ENCODE measurements at places on chromosomes 1 and 21.

DNA sequence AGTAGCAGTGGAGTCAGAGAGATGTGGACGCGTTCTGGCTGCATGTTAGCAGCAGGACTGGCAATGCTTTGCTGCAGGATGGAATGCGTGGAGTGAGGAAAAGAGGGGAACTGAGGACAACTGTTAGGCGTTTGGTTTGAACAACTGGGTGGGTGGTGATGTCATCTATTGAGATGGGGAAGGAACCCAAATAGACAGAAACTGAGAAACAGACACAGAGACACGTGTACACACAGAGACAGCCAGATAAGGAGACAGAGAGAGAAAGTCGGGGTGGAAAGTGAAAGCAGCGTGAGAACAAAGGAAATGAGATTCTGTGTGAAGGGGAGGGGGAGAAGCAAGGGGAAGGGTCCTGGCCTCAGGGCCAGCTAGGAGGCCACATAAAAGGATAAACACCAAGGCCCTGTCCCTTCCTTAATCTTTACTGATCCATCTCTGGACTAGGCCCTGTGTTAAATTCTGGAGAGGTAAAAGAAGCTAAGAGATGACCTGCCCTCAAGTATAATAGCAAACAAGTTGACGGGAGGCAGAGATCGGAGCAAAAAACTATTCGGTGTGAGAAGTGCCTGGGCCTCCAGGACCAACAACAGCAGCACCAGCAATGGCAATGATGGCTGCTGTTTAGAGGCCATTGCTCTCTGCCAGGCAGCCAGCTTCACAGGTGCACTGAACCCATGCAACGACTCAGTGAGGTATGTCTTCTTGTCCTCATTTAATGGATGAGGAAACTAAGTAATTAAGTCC, 31.6 kb downstream of the VWA5B1 start:
- DNase-seq = no peak

GRCh38 chr1:71147637-71148360, 67.0 kb upstream of the ZRANB2 start:
- no peak for DNase-seq

GRCh38 chr1:63813829-63814277, 40.0 kb downstream of the ROR1 start:
- DNase-seq = no peak

DNA sequence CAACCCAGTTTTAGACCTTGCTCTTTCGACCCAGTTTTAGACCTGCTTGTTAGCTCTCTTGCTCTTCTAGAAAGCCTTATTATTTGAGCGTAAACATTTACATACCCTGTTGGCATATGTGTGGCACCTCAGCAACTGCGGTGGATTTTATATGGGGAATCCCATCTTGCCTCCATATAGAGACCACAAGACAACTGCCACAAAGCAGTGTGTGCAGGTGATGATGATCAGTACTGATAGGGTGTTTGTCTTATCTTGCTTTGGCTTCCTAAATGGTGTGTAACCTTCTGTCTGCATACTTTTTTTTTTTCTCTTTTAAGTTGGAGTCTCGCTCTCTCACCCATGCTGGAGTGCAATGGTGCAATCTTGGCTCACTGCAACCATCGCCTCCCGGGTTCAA, 1270.8 kb downstream of the MRPL39 start:
- DNase-seq = no peak

DNA sequence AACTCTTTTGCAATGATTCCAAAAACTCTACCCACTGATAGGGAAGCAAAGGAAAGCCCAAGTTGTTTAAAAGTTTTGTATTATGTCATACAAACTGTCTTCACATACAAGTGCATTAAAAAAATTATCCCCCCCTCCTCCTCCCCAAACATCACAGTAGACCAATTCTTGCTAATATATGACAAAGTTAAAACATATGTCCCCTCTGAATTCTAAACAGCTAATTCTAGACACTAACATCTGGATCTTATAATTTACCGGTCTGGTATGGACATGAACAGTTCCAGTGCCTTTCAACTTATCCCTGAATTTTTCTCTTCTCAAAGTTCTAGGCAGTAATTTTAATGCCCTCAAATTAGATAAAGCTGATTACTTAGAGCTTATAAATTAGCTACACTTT, 13.4 kb downstream of the RIT1 start:
- no peak for DNase-seq

Measured in HL-60 (cell line).